ENCODE measurements at places on chromosomes 16 and 17.

DNA sequence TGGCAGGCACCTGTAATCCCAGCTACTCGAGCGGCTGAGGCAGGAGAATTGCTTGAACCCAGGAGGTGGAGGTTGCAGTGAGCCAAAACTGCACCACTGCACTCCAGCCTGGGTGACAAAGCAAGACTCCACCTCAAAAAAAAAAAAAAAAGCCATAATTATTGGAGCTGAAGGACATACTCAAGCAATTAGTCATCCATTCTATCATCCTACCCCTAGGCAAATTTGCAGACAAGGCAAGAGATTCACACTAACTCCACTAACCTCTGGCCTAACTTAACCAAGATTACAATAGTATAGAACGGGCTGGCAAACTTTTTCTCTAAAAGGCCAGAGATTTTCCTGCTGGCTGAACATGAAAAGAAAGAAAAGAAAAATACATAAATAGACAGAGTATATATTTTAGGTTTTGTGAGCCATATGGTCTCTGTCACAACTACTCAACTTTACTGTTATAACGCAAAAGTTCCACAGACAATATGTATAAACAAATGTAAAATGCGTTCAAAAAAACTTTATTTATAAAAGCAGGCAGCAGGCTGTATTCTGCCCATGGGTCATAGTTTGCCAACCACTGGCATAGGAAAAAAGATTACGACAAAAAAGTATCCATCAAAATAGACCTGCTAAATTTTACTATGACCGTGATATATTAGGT is 29.7 kb downstream of the BRIP1 start:
- no peak for DNase-seq

DNA sequence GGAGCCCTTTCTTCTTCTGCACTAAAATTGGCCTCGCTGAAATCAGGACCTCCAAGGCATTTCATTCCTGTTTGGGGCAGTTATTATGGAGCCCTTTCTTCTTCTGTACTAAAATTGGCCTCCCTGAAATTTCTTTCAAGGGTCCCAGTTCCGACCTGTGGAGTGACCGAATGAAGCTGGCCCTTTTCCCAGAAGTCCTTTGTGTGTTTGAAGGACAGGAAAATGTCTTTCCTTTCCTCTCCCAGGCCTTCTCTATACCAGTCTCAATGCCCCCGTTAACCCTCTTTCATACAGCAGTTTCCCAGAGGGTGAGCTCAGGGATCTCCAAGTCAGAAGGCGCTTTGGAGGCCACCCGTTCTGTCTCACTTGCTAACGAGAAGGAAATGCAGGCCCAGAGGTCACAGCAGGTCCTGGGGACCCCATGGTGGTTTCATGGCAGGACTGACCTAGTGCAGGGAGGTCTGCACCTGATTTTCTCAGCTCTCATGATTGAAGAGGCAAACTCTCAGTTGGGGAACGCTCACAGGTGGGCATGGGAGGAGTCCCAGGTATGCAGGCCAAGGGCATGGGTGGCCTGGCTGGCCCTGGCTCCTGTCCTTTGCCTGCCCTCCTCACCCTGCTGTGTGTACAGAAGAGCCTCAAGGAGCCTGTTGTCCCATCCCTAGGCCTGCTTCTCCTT is 37.1 kb upstream of the DOC2B start:
- no peak for DNase-seq

- DNase-seq: no peak
Observed at GRCh38 chr16:27960619-27961295, 102.8 kb downstream of the GSG1L start.

GRCh38 chr17:34414339-34414738 is 51.3 kb upstream of the CCL1 start:
- no peak for DNase-seq

GRCh38 chr17:77423589-77424451 is 283.1 kb downstream of the SEC14L1 start:
- no peak for DNase-seq

GRCh38 chr17:70857351-70857750 is 688.0 kb downstream of the KCNJ2 start:
- no peak for DNase-seq

DNA sequence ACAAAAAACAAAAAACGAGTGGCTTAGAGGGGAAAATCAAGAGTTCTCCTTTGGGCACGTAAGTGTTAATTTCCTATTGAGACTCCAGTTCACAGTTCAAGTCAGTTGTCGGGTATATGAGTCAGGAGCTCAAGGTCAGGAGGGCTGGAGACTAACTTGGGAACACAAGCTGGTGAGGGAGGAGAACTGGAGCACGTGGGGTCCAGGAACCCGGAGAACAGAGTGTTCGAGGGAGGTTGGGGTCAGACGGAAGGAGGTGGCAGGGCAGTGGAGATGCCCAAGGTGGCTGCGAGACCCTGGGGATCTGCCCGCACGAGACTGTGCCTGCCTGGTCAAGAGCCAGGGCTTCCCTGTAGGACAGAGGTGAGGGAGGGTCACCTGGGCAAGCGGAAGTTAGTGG is 12.0 kb downstream of the ALDH3A1 start:
- no peak for DNase-seq

GRCh38 chr16:89869911-89870310 is 3.5 kb upstream of the TCF25 start:
- no peak for DNase-seq

DNA sequence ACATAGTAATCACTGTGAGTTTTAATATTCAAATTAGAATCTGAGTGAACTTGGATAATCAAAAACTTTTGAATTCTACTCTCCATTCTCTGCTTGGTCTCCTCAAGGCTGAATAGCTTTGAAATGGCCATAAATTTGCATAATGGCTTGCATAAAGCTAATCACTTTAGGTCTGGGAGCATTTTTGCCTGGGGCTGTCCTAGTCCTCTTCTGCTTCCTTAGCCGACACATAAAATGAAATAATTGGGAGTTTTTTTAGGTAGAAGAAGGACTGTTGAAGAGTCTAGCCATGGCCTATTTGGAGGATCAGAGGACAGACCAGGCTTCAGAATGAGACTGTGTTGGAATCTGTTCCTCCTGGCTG is 91.4 kb upstream of the EEF2KMT start:
- DNase-seq: no peak

GRCh38 chr17:32508926-32509325 is 22.1 kb downstream of the CDK5R1 start:
- DNase-seq: no peak

- DNase-seq: peak; percentile 49
Observed at GRCh38 chr17:40443196-40443987, at the start of gene IGFBP4. TSS of gene IGFBP4 (plus strand) at chr17:40443450. CDS start at chr17:40443736, 286 bp downstream.

- DNase-seq: no peak
Observed at GRCh38 chr16:78216166-78216745, 116.8 kb downstream of the WWOX start.

DNA sequence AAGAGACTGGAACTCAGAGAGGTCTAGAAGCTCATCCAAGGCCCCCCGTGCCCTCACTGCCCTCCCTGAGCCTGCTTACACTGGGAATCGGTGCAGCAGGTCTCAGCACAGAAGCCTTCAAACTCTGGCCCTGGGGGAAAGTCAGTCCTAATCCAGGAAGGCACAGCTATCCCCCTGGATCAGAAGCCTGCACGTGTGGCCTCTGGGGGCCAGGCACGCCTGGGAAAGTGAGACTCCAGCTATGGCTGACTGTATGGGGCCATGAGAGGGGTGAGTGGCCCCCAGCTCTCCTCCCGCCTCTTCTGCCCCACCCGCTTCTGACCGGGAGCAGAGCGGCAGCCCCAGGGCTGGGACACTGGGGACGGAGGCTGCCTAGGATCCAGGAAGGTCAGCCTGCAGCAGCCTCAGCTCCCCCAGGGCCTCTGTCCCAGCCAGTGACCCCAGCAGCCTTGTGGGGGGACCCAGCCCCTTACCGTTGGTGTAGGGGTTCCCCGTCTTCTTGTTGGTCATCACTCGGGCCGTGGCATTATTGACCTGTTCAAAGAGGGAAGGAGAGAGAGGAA is 26.6 kb downstream of the ENGASE start:
- no peak for DNase-seq

- DNase-seq: no peak
Observed at GRCh38 chr17:4120332-4120731, 22.5 kb downstream of the ZZEF1 start.

DNA sequence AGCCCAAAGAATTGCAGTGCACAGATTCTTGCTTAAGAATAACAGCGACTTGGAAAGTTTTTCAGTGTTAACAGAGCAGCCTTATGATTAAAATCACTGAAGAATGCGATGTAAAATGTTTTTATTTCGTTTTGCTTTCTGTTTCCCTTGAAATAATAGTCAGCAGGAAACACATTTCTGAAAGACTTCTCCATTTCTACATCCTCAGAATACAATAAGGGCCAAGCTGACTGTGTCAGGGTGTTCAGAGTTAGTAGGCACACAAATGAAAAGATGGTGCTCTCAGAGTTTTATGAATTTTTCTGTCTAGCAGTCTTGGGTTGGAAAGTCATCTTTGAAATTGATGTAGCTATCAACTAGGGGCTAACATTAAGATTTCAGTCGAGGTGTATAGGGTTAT is 582.9 kb upstream of the RBFOX1 start:
- no peak for DNase-seq

- no peak for DNase-seq
Observed at GRCh38 chr16:25224731-25225319, 8.1 kb downstream of the AQP8 start.

DNA sequence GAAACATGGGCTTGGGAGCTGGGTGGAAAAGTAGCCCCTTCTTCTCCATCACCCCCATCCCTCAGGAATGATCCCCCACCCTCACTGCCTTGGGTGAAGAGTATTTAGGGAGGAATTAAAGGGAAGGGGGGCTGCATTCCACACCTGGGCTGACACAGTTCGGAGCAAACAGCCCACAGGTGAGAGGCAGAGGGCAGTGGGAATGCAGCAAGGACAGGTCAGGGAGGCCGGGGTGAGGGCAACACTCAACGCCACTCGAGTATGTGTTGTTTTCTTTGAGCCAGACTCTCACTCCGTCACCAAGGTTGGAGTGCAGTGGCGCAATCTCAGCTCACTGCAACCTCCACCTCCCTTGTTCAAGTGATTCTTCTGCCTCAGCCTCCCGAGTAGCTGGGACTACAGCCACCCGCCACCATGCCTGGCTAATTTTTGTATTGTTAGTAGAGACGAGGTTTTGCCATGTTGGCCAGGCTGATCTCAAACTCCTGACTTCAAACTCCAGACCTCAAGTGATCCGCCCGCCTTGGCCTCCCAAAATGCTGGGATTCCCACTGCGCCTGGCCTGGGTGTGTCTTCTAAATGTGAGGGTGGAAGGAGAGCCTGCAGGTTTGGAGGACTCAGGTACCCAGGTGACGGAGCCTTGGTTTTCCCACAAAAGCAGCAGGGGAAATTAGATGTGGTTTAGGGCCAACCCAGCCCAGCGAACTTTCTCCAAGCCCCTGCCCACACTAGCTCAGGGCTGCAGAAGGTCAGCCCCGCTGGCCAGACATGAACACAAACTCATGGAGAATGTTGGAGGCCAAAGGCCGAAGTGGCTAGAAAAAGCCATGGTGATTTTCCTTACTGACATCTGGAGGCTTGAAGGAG is 21.2 kb upstream of the ITGA3 start:
- DNase-seq: no peak

DNA sequence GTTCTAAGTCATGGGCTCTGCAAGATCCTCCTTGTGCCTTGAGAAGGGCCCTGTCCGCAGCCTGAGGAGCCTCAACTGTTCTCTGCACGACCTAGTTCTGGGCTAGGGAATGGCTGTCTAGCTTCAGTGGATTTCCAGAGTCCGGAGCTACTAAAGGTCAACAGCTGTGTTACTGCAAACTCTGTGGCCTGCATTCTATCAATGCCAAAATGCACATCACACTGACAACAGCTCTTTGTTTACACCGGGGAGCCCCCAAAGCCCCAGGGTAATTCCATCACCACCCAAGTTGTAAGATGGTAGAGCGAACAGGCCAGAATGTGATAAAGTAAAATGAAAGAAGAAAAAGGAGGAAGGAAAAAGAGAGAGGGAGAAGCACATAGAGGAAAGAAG is 610.2 kb downstream of the MAF start:
- no peak for DNase-seq

DNA sequence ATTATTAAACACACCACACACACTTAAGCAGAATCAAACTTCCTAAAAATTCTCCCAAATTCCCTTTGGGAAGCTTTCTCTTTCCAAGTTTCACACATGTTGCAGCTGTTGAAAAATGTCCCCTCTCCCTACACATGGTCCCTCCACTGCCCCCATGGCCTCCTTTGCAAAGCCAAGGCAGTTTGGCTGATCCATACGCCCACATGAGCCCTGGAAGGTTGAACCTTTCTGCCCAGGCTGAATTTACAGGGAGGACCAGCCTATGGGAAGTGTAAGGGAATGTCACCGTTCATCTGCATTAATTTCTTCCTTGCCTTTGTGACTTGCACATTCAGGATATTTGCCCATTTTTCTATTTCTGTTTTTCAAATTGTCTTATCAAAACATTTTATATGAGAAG is 31.1 kb upstream of the SHISA6 start:
- no peak for DNase-seq

DNA sequence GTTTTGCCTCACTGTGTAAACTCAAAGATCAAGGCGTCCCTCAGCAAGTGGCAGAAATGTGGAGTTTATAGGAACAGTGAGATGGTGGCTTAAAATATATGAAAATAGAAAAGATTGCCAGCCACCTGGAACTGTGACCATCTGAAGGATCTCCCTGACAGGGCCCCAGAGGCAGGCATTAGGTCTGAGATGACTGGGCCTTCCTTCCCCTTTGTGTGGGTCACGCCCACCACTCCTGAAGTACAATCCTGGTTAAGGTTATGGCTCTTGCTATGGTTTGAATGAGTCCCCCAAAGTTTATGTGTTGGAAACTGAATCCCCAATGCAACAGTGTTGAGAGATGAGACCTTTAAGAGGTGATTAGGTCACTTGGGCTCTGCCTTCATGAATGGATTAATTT is 6.4 kb downstream of the ST6GALNAC2 start:
- no peak for DNase-seq

- no peak for DNase-seq
Observed at GRCh38 chr17:80851277-80851925, 140.2 kb upstream of the CHMP6 start.

DNA sequence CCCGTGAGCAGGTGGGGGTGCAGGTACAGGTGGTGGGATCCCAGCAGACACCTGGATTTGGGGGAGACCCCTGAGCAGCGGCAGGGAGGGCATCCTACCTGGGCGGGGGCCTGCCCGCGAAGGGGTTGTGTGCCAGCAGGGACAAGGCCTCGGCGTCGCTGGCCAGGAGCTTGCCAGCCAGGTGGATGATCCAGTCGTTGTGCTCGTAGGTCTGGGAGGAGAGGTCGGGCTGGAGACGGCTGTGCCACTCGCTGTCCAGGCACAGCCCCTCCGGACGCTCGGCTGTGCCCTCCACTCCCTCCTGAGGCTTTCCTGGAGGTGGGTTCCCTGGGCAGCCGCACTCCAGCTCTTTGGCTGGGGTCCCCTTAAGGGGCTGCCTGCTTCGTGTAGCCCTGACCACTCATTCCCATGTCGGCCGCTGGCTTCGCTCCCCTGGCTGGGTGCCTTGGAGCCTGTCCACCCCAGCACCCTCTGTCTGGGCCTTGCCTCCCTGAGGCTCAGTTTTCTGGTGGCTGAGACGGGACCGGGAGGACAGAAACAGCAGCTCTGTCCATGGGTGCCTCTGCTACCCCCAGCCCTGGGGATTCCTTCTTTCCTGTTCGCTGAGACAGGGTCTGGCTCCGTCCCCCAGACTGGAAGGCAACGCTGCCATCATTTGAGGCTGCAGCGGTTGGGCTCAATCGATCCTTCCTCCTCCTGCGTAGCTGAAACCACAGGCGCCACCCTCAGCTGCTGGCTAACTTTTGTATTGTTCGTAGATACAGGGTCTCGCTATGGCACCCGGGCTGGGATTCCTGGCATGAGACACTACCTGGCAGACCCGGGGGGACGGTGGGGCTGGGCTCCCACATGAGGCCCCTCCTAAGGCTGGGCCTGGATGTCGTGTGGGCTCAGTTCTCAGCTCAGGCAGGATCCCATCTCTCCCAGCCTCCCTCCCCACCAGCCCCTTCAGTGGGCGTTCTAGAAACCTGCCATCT is 68.6 kb upstream of the GNG13 start:
- DNase-seq: no peak

- no peak for DNase-seq
Observed at GRCh38 chr16:49021136-49021535, 260.5 kb downstream of the CBLN1 start.

Data from stimulated activated CD4-positive, alpha-beta T cell treated with anti-CD3 and anti-CD28 coated beads, Interleukin-2, amount 100 ng/mL, for 4 hours (primary cell).